RPMI8226 (cell line): ENCODE measurements at places on chromosomes 1 and 21.

GRCh38 chr1:12491656-12492055, 126.4 kb downstream of the DHRS3 start:
- no peak for DNase-seq

GRCh38 chr1:182196897-182197870, 135.7 kb upstream of the ZNF648 start:
- DNase-seq = no peak

DNA sequence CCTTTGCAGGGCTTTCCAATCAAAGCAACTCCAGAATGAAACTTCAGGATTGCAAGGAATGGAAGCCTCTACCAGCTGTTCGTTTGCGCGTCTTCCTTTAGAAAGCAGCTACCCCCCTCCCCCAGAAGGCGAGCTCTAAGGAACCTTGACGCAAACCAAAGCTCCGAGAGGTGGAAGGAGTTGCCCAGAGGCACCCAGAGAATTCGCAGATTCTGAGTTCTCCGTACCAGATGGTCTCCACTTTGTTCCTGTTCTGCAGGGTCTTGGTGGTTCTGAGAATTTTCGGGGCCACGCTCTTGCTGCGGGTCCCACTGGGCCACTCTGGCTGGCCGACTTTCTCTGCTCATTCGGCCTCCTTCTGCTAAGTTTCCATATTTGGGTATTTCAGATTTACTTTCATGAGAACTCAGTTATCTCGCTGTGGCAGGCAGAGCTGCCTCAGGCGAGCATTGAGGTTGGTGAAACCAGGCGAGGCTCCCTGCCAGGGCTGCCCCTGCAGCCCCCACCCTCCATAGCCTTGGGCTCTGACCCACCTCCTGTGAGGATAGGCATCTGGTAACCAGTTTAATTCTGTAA, 801 bp downstream of the TRAF5 start:
- DNase-seq = peak; percentile 77

DNA sequence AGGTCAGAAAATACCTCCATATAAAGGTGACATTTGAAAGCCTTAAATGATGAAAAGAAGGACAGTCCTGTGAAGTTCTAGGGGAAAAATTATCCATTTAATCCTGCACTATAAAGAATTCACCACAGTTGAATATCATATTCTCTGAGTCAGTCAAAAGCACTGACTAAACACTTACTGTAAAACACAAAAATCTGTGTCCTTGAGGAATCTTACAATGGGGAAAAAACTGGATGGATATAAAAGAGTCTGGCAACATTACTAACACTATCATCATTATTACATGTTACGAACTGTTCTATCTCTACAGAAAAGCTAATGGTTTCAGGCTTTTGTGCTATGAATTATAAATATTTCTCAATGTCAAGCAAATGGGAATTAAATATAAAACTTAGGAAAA, 42.4 kb upstream of the HP1BP3 start:
- no peak for DNase-seq

- DNase-seq = no peak
These were observed 465.6 kb upstream of the ADGRL4 start for GRCh38 chr1:79472067-79472656.

DNA sequence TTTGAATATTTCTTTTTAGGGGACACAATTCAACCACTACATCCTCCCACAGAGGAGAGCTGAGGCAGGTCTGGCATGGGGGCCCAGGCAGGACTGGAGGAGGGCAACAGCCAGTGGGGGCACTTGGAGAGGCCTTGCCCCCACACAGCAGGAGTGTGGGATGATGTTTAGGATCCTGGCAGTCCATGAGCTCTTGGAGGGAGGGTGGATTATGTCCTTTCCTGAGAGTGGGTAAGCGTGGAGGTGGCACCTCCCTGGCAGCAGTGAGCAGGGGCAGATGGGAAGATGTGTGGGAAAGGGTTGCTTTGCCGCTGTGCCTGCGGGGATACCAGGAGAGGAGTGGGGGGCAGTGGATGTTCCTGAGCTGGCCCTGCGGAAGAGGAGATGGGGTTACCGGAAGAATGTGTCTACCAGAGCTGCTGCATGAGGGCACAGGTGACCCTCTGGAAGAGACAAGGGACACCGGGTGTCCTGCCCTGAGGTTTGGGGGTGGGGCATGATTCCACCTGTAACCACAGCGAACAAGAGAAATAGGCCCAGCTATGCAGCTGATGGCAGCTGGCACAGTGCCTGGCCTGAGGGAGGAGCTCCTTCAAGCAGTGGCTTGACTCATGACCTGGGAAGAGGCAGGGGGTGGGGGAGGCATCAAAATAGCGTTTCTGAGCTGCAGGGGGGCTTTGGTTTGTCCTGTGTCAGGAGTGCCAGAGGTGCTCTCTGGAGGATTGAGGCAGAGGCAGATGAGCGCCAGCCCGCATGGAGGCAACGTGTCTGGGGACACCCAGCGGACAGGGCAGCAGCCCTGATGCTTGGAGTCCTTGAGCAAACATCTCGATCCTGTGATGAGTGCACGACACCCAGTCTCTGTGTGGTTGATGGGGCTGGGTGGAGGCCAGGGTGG, 123.9 kb upstream of the TMPRSS2 start:
- peak; percentile 99 for DNase-seq

DNA sequence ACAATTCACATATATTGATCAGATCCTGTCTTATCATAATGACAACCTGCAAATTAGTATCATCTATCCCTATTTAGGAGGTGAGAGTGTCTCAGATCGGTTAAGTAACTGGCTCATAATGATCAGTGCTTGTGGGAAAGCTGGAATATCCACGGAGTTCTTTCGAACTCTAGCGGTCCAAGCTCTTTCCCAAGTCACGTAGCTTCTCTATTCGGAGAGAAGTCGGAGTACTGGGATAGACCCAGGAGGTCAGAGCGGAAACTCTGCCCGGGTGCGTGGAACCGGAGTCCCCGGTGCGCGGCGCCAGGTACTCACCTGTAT, 339 bp downstream of the PTGS2 start:
- no peak for DNase-seq

GRCh38 chr1:6273380-6273891, 12.5 kb upstream of the GPR153 start:
- DNase-seq = no peak

- no peak for DNase-seq
These were observed 282.4 kb downstream of the ZNF326 start for GRCh38 chr1:90277270-90277669.

- no peak for DNase-seq
These were observed 1.5 kb downstream of the TRNP1 start for GRCh38 chr1:26994787-26995517.

GRCh38 chr1:93814059-93814794, 64.8 kb downstream of the DNTTIP2 start:
- peak; percentile 55 for DNase-seq

DNA sequence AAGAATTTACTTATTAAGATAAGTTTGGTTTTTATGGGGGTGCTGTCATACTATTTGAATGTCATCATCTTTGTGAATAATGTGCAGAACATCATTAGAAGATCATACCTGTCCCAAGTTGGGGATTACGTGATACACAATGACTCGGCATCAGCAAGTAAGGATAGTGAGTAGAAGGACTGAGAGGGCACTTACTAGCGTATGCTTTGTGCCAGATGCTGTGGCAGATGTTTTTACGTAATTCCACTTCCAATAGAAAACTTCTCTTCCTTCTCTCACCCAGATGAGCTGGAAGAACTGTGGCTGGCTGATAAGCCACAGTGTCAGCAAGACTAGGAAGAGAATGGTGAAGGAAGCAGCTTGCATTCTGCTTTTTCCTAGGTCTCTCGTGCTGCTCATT, 28.1 kb upstream of the TGFB2 start:
- no peak for DNase-seq

GRCh38 chr21:41337515-41337914, 20.9 kb downstream of the FAM3B start:
- no peak for DNase-seq

DNA sequence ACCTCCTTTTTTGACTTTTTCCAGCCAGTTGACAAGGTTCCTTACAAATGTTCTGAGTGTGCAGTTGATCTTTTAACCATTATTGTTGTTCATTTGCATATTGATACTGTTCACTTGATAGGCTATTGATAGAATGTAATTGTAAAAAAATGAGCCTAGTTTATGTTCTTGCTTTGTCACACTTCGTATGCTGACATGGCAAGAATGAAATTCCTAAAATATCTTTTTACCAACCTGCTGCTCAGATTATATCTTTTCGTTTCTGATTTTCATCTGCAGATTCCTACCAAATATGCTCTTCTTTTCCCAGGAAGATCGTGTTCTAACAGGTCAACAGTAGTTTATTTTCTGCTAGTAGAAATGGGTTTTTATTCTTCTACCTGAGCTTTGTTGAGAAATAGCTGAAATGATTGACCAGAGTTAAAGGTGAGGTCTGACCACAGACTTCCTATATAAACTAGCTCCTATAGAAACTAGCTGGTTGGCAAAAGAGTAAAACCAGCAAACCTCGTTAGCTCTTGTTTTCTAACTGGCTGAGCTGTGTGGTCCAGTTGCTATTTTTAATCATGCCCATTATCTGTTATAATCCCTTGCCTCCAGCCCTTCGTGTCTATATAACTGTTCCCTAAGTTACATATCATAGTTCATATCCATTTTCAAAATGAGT, 174.8 kb downstream of the HS2ST1 start:
- DNase-seq = peak; percentile 48

GRCh38 chr1:43830802-43831201, 102.8 kb upstream of the ARTN start:
- no peak for DNase-seq

DNA sequence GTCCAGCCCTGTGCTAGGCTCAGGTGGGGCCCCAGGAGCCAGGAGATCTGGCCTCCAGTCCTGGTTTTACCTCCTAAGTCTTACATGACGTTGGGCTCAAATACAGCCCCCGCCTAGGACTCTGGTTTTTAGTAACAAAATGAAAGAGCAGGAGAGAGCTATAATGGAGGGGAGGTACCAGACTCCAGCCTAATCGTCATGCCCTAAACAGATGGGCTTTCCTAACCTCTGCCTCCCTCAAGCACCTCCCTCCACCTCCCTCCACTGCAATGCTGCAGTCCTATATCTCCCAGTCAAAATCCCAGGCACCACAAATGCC, 28.6 kb downstream of the TTC39A start:
- no peak for DNase-seq

DNA sequence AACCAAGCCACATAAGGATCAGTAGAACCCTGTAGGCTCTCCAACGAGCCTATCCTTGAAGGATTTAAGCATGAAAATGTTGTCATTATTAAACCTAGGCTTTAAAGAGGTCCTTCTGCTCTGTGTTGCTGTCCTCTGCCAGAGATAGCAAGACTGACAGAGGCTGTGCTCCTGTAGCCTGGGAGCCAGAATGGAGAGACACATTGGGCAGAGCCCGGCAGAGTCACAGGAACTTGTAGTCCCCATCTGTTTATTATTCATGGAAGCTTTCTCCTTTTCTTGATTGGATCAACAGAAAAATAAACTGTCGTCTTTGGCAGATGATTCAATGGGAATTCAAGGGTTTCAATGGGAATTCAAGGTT, 19.2 kb upstream of the SLAMF1 start:
- DNase-seq = no peak

DNA sequence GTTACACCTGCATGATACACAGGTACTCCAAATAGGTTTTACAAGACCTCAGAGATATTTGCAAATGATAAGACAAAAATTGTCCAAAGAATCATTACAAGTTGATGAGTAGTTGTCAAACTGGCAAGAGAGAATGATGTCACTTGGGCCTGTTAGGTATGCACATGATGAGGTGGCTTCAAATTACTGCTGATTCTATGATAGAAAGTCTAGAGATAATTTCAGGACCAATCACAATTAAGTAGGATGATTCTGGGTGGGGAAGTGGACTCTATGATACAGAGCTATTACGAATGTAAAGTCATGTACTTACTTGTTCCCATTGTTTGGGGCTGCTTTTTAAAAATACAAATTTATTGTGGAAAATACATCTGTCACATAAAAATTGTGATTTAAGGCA, 5.2 kb upstream of the SPRR1B start:
- DNase-seq = no peak

DNA sequence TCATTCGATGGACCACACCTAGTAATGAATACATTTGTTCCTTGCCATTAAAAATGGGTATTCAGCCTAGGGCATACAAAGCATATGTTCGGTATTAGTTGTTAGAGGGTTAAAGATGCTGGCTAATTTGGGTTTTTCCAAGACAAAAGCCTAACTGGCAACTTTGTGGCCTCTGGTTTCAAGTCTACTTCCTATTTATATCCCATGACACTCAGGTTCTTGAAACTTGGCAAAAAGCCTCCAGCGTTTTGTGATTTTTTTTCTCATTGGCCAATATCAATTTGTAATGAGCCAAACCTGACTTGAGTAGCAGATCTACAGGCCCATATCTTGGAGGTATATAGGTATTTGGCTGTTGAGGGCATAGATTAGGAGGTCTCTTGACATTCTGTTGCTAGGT, 75.3 kb downstream of the C1orf21 start:
- DNase-seq = peak; percentile 58

DNA sequence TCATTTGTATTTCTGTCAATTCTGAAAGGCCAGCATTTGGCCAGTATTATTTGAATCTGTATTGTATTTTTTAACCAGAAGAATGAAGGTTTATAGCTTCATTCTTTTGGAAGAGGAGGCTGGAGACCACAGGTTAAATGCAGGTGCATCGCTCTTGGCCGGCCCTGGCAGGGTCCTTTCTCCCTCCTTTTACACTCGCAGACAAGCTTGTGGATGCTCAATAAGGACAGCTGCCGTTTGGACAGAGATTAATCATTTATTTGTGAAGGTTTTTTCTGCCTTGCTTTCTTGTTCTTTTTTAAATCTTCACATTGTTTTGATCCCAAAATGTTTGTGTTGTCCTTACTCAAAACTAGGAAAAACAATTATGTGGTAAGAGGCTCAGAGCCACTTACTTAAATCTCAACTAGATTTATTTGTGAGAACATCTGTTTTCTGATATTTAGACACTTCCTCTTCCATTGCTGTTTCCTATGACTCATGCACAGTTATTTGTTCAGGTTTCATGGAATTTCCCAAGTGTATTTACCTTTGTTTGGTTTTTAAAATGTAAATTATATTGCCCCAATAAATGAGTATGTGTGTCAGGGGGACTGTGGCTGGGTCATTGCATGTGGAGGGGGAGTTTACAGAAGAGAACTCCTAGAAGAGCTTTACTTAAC, 46.7 kb upstream of the LAMC2 start:
- DNase-seq = no peak

- no peak for DNase-seq
These were observed 68.0 kb upstream of the CYP2J2 start for GRCh38 chr1:59994302-59995198.

- DNase-seq = no peak
These were observed 6.3 kb downstream of the SLAMF1 start for GRCh38 chr1:160640359-160641123.

GRCh38 chr1:24003331-24003972, 23.3 kb upstream of the SRSF10 start:
- DNase-seq = no peak
